ENCODE measurements at places on chromosomes 2 and 18.

DNA sequence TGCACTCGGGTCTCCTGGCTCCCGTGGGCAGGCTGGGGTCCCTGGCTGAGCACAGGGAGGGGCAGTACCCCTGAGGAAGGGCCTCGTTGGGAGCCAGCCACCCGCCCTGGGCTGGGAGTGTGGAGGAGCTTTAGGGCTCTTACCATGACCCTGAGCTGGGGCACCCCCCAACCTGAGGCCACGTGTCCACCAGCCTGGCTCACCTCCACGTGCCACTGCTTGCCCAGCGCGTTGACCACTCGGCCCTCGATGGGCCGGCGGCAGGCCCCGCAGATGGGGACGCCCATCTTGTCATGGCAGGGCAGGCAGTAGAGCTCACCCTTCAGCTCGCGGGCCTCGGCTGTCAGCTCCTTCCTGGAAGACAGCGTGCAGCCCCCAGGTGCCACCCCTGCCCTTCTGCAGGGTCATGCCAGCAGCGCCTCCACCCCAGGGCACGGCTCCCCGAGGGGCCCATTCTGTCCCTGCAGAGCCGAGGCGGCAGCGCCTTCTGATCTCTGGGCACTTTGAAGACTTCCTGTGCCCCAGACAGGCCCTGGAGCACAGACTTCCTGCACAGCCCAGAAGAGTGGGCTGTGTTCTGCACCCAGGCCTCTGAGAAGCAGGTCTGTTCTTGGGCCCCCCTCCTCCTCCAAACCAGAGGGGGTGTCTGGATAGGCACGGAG lies 4.0 kb upstream of the GPR17 start:
- no peak for DNase-seq

- no peak for DNase-seq
Measured at GRCh38 chr2:905091-905832, 45.4 kb upstream of the SNTG2 start.

- DNase-seq, result no peak
Measured at GRCh38 chr18:275486-275885, 7.6 kb upstream of the THOC1 start.

- DNase-seq, result no peak
Measured at GRCh38 chr18:74066018-74066417, 81.6 kb downstream of the FBXO15 start.

- DNase-seq, result no peak
Measured at GRCh38 chr2:223909001-223909741, 36.0 kb downstream of the WDFY1 start.

GRCh38 chr2:237062585-237062984 lies 23.1 kb upstream of the COPS8 start:
- DNase-seq, result no peak

GRCh38 chr2:8134473-8134932 lies 547.4 kb upstream of the ID2 start:
- DNase-seq, result no peak

All from muscle of back (tissue), 13 donors.